Type B pancreatic cell (in vitro differentiated cells): ENCODE measurements at places on chromosomes 2 and 18. TPM values are rescaled to one million over a fixed set of nuclear protein-coding genes. Genes with fewer than 3 reads are reported as not detected.

- no peak for DNase-seq
Measured at GRCh38 chr2:222703886-222704285, 32.4 kb downstream of the MOGAT1 start.

DNA sequence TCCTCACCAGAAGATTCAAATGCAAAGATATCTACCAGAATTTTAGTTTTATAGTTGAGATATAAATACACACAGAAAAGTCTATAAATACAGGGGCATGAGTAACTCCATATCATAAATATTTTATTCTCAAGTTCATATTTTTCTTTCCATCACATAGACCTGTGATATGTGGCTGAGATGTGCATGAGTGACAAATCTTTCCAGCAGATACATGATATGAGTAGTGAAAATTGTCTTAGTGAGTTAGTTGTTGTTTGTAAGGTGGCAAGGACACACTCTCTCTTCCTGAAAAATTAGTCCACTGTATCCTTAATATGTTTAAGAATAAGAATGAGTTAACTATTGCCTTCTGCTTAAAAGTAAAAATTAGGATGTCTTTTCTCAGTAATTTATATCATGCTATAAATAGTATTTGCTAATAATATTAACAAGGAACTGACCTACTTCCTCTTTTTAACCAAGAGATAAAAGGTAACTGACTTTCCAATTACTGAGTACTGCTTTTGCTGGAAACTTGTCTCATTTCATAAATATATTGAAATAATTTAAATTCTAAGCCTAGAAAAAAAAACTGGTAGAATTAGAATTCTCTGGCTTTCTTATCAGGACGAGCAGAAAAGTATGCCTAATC is 85.2 kb upstream of the SESTD1 start:
- no peak for DNase-seq

DNA sequence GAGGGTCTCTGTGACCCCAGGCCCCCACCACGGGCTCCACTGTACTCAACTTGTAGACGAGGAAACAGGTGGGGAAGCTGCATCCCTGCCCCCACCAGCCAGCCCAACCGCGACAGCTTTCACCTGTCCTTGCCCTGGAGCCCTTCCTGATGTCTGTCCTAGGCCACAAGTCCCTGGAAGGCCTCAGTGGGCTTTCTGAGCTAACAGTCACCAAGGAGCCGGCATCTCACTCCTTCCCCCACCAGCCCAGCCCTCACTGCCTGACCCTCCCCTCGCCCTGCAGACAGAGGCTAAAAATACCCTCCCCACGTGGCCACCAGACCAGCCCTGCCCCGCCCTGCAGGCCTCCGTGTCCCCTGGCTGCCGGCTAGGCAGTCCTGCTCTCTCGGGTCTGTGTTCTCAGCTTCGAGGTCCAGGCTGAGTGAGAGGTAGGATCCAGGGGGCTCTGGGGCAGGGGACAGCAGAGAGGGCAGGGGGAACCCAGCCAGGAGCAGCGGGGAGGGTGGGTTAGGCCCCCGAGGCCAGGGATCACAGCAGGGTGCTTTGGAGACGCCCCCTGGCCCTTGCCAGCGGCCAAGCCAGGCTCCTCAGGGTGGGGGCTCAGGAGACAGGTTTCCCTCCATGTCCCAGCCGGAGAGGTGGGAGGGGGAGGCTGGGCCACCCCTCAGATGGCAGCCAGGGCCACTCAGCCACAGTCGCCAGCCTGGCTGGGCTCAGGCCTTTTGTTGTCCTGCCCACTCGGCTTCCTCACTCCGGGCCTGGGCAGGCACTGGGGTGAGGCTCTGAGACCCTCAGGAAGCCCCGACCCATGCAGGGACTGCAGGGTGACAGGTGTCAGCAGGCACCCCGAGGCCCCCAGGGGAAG is at the start of gene KLHL30:
Gene KLHL30 (plus strand): TSS at position 338 of the 865 bp plus-strand sequence. CDS start 2,087 bp downstream, outside the sequence.
- no peak for DNase-seq

- no peak for DNase-seq
Measured at GRCh38 chr2:65293376-65293775, 65.7 kb downstream of the ACTR2 start.

DNA sequence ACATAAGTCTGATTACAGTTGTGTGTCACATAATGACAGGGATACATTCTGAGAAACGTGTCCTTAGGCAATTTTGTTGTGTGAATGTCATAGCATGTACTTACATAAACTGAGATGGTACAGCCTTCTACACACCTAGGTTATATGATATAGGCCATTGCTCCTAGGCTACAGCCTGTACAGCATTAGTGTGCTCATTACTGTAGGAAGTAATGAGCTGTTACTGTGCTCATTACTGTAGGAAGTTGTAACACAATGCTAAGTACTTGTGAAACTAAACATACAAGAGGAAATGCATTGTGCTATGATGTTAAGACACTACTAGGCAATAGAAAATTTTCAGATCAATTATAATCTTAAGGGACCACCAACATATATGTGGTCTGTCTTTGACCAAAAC is 72.8 kb downstream of the UPP2 start:
- DNase-seq: no peak

Gene POU3F3
- total RNA-seq: 0.14 and 2.1 TPM in 2 replicates

DNA sequence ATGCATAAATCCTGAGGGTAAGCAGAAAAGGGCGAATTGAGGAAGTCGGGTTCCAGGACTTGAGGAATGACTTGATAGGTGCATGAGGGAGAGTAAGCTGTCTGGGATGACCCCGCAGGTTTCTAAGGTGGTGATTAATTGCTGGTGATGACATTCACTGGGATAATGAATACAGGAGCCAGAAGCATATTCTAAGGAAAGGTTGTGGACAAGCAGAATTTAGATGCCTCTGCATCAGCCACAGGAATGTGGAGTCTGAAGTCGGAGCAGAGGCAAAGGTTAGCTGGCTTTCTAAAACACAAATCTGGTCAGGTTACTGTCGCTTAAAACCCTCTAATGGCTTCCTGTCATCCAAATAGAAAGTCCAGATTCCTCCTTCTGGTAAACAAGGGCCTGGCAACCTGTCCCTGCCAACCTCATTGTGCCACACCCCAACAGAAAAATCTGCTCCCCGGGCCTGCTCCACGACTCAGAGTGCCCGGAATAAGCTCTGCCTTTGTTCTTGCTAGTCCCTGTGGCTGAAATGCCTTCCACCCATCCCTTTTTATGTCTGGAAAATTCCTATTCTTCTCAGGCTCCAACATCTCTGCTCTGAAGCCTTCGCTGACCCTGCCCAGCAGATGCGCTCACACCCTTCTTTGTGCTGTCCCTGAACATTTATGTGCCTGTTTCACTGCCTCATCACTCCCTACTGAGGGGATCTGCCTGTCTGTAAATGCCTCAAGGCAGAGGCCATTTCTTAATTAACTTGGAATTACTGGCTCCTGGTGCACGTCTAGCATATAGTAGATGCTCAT is 11.3 kb upstream of the TMEM214 start:
- no peak for DNase-seq

Gene HJURP
- 16.7 and 42.1 TPM in 2 replicates for total RNA-seq

Gene SNRNP27
- total RNA-seq: 35.3 and 43.1 TPM in 2 replicates

GRCh38 chr2:46873604-46874068 is 42.0 kb downstream of the MCFD2 start:
- DNase-seq: no peak

Gene DUSP19
- total RNA-seq: 4.0 and 6.2 TPM in 2 replicates

Gene SCN2A
- 0.92 and 1.1 TPM in 2 replicates for total RNA-seq

Gene RPE
- total RNA-seq: 48.5 and 53.7 TPM in 2 replicates

DNA sequence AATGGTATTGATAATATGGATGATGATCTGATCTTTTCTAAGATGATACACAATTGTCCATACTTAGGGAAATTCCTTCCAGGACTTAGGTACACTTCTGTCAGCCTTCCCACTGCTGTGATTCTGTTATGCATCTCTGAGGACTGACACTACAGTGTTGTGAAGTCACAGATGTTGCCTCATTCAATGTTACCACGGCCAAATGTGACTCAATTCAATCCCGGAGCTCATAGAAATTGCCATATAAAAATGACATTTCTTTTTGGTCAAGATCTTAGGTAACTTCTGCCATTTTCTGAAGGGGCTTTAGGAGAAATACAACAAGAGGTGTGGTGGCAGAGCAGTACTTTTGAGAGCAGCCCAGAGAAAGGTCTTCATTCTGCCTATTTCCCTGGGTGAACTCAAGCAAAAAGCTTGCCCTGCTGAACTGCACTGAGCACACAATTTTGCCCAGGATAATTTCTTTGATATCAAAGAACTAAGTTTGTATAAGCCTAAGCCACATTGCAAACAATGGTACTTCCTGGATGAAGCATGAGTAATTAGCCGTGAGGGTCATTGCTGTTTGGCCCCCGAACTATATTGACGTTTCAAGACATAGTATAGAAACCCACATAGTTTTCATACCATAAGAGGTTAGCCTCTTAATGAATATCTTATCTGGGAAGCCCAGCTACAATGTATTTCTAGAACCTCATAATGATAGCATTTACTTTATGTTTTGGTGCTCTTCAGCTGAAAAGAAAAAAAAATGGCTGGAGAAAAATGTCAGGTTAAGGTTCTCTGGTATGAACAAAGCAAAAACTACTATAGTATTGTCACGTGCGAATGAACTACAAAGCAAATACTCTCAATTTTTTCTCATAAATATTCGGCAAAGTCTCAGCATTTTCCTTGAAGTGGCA is 437.4 kb downstream of the MEIS1 start:
- DNase-seq: no peak

DNA sequence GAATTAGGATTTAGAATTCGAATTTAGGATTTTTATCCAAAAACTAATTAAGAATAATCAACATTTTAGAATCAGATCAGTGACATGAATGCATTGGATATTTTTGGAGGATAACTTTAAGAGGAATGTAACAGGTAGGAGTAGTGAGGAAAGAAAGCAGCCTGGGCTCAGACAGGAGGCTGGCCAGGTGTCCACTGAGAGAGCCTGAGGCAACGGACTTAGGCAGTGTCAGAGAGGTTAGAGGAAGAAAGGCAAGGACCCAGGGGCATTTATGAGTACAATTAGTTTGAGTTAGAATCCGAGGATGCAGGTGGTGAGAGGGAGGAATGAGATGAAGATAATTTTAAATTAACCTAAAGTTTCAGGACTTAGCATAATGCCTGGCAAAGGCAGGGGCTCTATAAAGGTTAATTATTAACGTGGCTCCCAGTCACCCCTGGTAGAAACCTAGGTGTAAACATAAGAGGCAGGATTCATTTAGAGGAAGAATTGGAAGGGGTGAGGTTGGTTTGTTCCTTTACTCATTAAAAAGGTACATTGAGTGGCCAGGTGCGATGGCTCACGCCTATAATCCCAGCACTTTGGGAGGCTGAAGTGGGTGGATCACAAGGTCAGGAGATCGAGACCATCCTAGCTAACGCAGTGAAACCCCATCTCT is 507.1 kb downstream of the TMEM182 start:
- DNase-seq: no peak

DNA sequence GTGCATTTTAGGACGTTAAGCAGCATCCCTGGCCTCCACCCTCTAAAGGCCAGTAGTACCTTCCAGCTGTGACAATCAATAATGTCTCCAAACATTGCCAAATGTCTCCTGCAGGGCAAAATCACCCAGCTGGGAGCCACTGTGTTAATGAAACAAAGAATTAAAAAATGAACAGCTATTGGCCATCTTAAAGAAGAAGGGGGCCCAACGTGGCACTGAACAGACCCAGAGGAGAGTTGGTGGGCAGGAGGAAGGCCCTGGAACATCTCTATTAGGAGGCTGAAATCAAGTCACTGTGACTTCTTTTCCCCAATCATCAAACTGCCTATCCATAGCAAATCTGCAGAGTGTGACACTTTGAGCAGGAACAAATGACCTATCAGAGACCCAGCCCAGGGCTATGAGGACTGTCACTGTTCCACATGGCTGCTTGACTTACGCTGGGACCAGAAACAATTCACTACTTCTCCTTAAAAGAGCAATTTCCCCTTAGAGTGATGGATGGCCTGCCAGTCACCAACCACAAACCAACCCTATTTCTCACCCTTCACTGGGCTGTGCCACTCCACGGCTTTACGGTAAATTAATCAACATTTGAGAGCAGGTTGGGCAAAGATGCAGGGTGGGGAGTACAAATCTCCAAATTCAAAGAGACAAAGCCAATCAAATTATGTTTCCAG is 35.2 kb upstream of the TEX51 start:
- DNase-seq: peak; percentile 22

Gene SLC9A2
- 6.3 and 10.0 TPM in 2 replicates for total RNA-seq

GRCh38 chr2:196105951-196106350 is 37.3 kb upstream of the DNAH7 start:
- no peak for DNase-seq

GRCh38 chr2:73418343-73418742 is 32.7 kb downstream of the ALMS1 start:
- no peak for DNase-seq

Gene PECR
- 13.9 and 19.0 TPM in 2 replicates for total RNA-seq

DNA sequence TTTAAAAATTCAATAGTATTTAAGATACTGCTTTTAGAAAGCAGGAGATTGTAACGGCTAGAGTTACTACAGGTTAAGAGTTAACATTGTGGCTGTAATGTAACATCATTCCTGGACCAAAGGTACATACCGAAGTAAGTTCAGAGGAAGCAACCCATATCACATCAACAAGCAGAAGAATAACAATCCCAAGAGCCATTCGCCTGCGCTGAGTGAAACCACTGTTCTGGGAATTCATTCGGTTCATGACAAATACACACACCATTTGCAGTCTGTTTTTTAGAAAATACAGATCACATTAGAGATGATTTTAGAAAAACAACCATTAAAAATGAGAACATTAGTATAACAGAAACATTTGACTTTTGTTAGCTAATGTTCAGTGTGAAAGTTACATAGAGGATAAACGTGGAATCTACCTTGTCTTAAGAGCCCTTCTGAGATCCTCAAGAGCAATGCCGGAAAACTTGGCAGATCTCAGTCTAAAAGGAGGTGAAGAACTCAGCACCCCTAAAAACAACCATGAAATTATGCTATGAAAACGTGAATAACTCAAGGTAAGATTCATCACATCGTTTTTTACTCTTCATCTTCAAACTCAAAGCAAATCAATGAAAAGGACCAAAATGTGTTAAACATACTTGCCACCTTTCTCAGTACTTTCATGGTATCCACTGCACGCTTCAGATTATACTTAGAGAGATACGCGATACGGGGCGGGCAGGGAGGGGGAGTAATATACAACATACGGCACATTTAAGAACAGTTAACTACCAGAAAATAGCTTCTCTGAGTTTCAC is 1.2 kb downstream of the SLC35F5 start:
- DNase-seq: no peak

DNA sequence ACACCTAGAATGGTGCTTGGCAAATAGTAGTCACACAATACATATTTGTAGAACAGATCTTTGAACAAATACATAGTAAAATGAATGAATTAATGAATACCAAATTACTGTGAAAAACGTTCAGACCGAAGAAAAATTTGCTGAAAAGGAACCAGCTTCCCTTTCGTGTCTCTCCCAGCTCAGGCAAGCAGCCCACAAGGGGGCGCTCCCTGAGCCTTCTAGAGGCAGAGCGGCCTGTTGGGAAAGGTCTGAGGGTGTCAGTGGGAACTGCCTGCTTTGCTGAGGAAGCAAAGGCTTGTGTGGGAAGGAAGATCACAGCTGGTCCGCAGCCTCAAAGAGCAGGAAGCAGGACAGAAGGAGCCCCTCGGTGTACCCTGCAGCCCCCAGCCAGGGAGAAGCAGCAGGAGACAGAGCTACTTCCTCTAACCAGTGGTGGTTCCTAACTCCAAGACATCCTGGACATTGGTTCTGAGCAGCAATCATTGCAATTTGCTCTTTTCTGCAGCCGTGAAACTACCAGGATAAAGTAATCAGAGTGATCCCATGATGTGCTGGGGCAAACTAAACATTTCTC is 231.1 kb downstream of the ANKRD30B start:
- DNase-seq: no peak
